ENCODE measurements at places on chromosomes 6 and 20.

DNA sequence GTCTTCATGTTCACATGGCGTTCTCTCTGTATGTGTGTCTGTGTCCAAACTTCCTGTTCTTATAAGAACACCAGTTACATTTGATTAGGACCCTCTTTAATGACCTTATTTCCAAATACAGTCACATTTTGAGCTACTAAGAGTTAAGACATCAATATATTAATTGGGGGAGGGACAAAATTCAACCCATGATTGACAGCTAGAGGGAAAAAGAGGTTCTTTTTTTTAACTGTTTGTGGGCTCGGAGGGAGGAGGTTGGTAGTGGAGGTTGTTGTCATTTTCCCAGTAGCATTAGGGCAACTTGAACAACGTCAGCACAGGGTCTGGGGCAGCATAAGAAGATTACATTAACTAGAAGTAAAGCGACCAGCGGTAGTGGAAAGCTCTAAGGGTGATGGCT is 2.3 kb upstream of the GMDS start:
- DNase-seq = no peak

DNA sequence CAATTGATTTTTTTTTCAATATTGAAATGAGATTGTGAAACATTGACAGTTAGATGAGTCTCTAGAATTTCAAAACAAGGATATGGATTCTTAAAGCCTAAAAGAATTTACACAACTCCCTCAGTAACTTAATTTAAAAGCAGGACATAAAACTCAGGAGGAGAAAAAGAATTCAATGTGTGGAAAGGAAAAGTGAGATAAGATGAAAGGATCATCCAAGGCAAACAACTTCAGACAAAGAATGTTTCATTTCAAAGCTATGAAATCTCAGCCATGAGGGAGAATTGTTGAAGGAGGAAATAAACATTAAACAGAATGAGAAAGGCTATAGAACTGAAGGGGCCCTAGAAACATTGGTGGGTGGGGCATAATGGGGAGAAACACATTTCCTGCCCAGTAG is 191.7 kb upstream of the NOX3 start:
- no peak for DNase-seq

DNA sequence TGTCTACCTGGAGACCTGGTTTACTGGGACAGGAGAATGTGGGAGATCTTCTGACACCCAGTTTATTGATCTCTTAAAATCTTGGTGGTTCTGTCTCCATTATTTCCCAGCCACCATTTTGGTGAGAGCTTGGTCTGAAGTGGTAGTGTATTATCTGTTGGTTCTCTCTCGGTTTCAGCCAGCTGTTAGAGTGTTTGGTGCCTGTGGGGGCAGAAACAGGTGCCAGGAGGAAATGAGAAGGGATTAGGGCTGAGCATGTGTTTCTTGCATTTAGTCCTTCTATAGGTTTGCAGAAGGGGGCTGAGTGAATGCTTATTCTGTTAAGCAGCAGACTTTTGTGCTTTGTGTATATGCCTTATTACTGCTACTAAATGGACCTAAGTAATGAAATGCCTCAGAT is 9.6 kb downstream of the JARID2 start:
- DNase-seq = no peak

GRCh38 chr20:1212023-1212422 is 8.8 kb downstream of the C20orf202 start:
- DNase-seq = no peak

DNA sequence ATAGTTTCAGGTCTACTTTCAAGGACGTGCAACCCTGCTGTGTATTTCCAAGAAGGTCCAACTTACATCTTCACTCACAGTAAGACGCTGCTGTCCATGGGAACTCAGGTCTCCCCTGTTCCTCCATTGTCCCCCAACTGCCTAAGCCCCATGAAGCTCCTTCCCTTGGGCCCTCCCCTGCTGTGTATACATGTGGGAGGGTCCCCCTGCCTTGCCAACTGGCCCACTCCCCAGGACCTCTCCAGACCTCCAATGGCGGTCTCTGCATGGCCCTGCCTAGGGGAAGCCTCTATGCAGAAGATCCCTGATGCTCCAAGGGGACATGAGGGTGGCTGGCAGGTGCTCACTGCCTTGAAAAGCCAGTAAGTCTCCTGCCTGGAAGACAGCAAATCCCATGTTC is 186.7 kb upstream of the CST7 start:
- DNase-seq = no peak
